ENCODE measurements at places on chromosomes 11 and 22.

DNA sequence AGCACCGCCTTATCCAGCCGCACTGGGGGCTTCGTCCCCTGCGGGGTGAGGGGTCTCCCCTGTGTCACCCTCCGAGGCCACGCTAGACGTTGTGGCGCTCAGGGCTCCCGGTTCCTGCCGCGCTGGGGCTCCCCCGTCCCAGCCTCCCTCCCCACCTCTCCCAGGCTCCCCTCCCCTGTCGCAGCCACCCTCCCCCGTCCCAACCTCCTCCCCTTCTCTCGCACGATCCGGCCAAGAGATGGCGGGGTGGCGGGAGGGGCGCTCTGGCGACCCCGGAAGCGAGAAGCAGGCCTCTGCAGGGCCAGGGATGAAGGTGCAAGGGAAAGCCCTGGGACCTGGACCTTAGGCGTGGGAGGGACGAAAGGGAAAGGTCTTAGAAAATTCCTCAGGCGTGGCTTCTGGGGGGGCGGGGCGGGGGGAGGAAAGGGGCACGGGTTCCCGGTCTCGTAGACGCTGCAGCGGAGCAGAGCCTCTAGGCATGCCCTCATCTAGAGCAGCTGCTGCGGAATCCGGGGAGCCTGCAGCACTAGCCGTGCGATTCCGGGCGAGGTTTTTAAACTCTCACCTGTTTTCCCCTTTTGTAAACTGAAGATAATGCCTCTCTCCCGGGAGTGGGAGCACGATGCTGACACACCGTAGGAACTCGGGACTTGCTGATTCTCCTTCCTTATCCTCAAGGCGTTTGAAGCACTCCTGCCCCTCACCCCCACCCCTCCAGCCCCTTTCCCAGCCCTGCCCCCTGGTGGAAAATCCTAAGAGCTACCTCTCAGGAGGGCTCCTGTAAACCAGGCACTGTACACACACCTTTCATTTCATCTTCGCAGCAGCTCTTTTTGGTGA is 14.4 kb downstream of the KCNJ5 start:
- no peak for DNase-seq

DNA sequence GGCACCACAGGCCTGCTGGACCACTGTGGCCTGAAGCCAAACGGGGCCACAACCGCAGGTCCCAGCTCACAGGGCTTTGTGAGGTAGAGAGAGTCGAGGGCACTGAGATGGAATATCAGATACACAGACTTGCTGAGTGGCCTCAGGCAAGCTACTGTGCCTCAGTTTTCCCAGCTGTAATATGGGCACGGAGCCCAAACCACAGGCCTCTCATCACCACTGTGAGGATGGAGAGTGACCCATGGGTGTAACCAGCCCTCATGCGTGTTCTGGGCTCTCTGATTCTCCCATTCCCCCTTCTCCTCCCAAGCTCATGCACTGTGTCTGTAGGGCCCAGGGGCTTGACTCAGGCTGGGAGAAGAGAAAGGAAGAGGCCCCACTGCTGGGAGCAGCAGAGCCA is 4.2 kb downstream of the UNC93B1 start:
- DNase-seq, result no peak

GRCh38 chr22:48394787-48395186 is 1432.9 kb downstream of the BRD1 start:
- no peak for DNase-seq

DNA sequence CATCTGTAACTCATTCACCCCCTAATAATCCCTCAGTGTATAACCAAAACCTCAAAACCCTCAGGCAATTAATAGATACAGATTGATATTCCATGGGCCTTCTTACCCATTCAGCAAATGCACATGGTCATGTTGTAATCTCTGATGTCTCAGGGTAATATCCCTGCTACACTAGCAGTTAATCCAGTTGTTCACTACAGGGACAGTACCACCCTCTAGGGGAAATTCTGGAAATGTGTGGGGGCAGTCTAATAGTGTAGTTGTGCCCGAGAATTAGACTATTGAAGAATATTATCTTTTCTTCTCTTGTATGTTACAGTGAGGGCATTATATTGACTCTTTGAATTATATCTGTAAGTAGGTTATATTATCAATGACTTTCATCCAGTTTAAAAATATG is 175.4 kb downstream of the CWF19L2 start:
- no peak for DNase-seq

DNA sequence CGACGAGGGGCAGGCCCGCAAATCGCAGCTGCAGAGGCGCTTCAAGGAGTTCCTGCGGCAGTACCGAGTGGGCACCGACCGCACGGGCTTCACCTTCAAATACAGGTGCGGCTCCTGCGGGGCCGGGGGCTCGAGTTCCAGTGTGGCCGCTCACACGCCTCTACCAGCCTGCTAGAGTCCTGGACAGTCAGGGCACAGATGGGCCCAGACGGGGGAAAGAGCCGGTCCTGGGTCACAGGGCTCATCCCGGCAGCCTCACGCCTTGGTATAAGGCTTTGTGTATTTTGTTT is 506 bp downstream of the MCM5 start:
- no peak for DNase-seq

DNA sequence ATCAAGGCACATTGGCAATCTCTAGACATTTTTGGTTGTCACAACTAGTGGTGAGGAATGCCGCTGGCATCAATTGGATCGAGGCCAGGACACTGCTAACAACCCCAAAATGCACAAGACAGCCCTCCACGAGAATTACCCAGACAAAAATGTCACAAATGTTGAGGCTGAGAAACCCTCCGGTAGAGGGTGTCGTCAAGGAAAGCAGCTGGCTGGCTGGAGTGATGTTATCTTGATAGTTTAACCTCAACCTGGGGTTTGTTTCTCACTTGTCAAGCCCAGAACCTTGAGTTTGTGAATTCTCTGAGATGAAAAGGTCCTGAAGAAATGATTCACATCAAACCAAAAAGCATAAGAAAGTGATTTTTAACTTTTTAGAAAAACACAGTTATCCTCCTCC is 21.1 kb upstream of the TMPRSS13 start:
- no peak for DNase-seq

GRCh38 chr11:111819161-111819828 is 52.1 kb downstream of the ALG9 start:
- DNase-seq, result no peak

DNA sequence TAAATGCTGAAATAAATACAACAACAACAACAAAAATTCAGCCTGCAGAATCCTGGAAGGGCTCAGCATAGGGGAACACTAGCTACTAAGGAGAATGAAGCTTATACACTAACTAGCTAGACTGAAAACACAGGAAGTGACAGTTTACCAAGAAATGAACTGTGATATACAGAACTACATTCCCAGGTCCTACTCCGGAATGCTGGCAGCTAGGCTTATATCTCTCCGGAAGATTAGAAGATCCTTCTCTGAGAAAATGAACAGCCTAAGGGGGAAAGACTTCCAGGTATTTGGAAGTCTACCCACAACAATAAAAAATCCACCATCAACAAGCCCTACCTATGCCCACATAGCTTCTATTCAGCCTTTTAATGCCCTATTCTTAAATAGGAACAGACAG is 31.0 kb downstream of the CCDC34 start:
- DNase-seq, result no peak

DNA sequence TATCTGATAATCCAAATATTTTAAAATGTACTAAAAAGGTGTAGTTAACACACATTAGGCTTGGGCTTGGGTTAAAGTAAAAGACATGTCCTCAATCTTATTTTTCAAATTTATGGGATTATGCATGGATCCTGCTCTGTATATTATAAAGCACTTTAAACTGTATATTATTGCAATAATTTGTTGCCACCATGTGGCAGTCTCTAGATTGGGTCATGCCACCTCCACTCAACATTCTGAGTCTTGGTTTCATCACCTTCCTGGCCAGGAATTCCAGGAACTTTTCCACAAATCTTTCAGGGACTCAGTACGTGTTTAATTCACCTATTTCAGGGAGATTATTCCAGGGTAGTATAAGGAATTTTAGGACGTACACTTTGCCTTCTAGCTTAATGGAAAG is 695.5 kb downstream of the FAM181B start:
- DNase-seq, result no peak

DNA sequence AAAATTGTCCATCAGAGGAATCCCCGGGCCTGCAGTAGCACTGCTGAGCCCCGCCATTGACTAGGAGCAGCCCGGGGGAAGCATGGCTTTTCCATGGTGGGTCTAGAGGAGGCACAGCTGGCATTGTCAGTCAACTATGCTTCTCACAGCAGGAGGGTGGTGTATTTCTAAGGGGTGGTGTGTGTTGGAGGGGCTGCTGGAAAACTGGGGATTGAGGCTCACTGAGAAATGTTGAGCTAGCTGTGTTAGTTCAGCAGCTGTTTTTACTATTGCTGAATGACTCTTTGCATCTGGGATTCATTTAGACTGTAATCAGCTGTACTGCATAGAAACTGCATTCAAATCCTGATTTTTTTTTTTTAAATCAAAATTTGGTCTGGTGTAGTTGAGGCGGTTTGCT is 5.6 kb downstream of the DDX10 start:
- no peak for DNase-seq

DNA sequence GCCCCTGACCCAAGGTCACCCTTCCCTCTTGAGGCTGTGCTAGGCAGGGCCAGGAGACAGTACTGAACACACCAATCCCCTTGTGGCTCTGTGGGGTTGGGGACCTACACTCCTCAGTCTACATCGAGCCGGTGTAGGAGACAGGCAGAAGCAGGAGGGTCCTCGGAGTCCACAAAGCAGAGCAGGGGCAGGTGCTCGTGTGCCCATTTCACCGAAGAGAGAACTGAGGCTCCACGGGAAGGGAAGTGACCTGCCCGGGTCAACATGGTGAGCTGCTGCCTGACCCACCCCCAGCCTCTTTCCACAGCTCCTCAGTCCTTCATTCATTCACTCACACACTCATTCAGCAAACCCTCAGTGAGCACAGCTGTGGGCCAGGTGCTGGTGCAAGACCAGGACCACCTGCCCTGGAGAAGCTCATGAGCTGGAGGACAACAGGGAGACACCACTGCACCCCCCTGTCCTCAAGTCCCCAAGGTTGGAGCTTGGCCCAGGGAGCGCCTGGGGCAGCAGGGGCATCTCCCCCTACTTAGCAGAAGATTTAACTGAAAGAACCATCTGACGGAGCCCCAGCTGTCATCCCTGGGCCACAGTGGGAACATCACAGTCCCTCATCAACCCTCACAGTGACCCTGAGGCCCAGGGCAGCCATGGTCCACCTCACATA is 127.3 kb downstream of the MED15 start:
- DNase-seq, result no peak

DNA sequence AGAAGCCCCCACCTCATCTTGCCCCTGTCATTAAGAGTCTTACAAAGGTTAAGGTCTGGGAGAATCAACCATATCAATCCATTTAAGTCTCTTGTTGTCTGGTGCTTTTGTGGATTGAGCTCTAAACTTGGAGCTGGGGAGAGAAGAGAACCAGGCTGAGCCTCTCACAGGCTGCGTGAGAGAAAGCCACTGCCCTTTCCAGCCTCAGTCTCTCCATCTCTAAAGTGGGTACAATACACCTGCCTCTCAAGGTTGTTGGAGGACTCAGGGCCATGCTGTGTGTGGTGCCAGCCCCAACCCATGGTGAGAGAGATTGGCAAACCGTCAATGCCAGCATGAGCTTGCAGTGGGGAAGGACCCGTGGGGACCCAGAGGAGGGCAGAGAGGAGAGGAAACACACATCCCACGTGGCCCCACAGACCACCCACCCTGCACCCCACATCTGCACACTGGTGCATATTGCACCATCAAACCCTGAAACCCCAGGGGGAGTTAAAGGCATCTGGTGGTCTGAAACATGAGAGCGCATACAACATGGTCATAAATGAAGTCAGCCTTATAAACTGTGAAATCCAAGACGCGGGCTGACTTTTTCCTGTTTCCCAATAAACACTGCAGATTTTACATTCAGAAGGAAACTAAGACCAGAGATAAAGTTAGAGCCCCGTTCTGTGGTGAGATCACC is 27.5 kb upstream of the FBLN1 start:
- DNase-seq, result no peak

GRCh38 chr11:66892911-66893310 is 36.0 kb downstream of the LRFN4 start:
- no peak for DNase-seq

- DNase-seq, result no peak
Observed at GRCh38 chr11:64055077-64055476, 19.3 kb downstream of the FLRT1 start.

DNA sequence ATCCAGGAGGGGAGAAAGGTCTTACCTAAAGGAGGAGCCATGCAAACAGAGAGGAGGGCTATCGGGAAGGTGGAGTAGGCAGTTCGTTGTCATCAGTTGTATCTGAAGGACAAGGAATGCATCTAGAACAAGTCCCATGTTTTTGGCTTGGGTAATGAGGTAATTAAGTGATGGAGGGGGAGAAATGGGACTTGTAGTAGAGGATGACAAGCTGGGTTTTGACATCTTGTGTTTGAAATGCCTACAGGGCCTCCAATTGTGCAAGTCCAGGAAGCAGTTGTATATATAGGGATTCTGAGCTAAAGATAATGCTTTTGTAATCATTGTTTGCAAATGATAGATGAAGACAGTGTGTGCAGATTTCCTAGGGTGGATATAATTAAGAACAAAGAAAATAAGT is 622.8 kb downstream of the NTM start:
- no peak for DNase-seq

- DNase-seq, result peak; percentile 48
Observed at GRCh38 chr11:86244063-86244521, 461 bp upstream of the EED start.

DNA sequence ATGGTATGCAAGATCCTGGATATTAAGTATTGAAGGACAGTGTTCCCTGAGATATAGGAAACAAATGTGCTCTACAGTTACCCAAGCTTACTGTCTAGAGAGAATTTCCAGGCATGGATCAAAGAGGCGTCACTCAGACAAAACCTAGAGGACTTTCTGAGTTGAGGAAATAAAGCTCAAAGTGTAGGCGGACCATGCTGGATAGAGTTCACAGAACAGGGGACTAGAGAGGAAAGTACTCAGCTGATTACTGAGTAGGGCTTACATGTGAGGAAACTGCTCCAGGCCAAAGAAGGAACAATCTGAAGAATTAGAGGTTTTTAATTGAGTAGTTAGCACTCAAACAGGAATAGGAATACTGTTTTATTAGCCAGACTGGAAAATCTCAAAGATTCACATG is 193.3 kb downstream of the TMEM135 start:
- DNase-seq, result no peak
